ENCODE measurements at places on chromosomes 11 and 22.
A peak's percentile ranks its signal among the peaks of the same experiment; 100 is the strongest.

DNA sequence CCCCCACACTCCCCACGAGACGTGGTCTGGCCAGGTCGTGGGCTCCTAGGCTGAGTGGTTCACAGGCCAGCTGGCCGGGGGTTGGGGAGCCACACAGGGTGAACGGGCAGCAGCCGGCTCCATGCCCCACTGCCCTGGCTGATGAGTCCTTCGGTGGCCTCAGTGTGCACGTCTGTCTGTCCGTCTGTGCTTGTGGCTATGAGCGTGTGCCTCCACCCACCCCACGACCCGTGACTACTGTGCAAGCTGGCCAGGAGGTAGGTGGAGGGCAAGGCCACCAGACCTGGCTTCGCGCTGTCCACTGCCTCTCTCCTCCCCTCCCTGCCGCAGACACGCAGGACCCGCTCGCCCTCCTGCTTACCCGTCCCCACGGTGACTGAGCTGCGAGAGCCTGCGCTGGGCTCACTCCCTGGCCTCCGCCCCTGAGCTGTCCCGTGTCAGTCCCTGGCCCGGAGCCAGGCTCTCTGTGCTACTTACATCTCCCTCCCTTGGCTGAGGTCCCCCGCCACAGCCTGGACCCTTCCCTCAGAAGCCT, 14.1 kb downstream of the CSDC2 start:
- no peak for DNase-seq

- DNase-seq, result no peak
These were observed 18.3 kb downstream of the PRR5L start for GRCh38 chr11:36314434-36314767.

DNA sequence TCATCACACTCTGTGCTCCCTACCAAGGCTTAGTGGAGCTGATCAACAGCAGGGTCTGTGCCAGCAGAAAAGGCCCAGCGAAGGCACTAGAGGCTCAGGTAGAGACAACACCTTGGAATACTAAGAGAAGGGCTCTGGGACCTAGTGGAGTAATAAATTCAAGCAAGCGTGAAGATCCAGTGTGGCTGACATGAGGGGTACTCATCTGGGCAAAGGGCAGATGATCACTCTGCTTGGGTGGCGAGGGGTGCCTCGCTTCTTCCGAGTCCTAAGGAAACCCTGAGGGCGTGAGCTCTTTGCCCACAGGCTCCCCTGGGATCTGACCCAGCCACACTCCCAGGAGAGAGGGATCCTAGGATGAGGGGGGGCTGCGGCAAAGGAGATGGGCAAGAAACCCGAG, 3.5 kb upstream of the TPBGL start:
- no peak for DNase-seq

DNA sequence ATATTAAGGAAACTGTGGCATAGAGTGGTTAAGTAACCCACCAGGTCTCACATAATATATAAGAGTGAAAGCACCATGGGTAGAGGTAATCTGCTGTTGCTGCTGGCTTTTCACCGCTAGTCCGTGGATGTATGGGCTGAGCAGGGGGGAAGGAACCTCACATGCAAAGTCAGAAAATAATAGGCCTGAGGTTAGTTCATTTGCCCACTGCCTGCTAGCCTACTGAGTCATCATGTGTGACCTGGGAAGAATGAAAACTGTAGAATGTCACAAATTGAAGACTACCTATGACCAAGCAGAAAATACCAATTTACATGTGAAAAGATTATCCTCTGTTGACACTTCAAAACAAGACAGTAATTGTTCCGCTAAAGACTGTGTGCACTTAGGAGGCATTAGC, 560.1 kb upstream of the FAT3 start:
- DNase-seq, result no peak

DNA sequence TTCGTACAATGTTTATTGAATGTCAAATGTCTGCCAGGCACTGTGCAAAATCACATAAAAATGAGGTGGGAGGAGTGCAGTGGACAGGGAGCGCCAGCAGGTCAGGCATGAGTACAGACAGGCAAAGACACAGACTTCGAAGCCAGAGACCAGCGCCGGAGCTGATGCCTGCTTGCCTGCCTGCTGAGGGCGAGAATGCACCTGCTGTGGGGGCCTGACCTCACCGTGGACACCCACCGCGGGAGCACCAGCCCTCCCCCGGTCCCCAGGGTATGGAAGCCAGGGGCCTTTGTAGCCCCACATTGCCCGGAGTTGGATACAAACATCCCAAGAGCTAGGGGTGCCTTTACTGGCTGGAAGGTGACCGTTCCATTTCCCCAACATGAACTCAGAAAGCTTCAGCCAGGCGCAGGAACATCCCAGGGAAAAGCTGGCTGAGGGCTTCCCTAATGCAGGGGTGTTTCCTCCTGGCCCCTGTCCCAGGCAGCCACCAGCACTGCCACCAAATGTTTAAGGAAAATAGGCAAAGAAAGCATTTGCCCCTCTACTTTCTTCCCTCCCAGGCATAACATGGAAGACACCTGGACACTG, 17.9 kb downstream of the IFITM10 start:
- no peak for DNase-seq

- no peak for DNase-seq
These were observed 39.4 kb downstream of the GNB1L start for GRCh38 chr22:19815093-19815822.

DNA sequence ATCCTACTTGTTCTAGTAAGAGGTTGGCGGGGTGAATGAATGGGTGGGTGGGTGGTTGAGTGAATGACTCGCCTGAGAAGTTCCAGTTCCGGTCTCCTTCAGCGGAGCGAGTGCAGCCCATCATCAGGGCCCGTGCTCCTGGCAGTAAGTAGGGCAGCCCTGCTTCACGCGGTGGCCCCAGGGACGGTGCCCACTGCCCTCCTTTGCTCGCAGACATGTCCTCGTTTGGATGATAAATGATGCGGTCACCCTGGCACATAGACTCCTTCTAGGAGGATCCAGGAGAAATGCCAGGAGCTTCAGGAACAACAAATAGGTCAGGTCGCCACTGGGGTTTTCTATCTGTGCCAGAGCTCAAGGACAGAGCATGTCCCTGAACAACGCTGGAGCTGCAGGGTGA, 370.8 kb downstream of the CTTN start:
- DNase-seq, result no peak

- no peak for DNase-seq
These were observed 118.2 kb downstream of the FAR1 start for GRCh38 chr11:13786688-13787087.

- DNase-seq, result no peak
These were observed 59.3 kb upstream of the CTTN start for GRCh38 chr11:70339066-70339465.

GRCh38 chr11:127564810-127565209, 564.2 kb upstream of the KIRREL3 start:
- no peak for DNase-seq

GRCh38 chr11:67055812-67056211, 835 bp upstream of the RHOD start:
- DNase-seq, result peak; percentile 85

GRCh38 chr11:64206457-64207255, at the start of gene FERMT3:
Gene FERMT3, plus strand, starts transcription at chr11:64206721. Its CDS starts 644 bp downstream, at chr11:64207365.
- DNase-seq, result no peak

DNA sequence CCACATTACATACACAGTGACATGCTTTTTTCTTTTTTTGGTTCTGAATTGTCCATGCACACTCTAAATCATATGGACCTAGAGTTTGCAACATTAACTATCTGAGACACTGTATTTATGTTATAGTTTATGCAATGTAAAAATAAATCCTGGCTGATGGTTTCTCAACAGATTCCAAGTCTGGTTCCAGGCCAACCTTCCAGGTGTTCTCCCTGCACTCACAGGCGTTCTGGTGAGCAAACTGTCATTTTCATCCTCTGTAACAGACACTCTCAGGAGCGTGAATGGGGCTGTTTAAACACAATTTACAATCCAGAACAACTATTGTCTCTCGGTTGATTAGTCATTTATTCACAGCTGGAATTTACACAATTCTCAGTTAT, 36.5 kb upstream of the ANKK1 start:
- no peak for DNase-seq

- peak; percentile 6 for DNase-seq
These were observed 40.1 kb downstream of the MUC5B start for GRCh38 chr11:1263010-1263409.

DNA sequence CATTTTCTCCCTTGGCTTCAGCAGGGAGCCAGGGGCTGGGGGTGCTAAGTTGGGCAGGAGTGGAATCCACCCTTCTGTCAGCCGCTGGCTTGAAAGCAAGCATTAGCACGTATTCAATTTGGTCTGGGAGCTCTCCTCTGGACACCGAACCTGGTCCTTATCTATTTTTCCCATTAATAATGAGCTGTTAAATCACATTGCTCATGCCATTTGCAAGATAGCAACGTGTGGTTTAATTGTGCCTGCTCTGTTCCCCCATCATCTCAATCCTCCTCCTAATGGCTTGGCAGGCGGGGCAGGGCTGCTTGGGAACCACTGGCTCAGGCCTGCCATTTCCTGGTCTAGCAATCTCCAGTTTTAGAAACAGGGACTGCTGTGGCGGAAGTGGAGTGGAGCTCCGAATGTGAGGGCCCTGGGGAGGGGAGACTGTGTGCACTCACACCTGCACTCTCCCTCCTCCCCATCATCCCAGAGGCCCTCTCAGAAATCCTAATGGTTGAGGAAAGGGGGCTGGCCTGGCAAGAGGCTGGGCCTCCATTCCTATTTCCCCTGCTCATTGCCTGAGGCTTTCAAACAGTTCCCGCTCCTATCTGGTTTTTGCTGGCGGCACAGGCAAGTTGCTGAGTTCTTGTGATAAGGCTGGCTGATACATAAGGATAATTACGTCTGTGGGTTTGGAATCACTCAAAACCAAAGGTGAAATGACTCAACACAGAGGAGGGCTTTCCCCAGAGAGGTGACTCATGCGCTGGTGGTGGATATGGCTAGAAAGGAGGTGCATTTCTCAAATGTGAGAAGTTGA, 201.2 kb upstream of the E2F8 start:
- peak; percentile 96 for DNase-seq

DNA sequence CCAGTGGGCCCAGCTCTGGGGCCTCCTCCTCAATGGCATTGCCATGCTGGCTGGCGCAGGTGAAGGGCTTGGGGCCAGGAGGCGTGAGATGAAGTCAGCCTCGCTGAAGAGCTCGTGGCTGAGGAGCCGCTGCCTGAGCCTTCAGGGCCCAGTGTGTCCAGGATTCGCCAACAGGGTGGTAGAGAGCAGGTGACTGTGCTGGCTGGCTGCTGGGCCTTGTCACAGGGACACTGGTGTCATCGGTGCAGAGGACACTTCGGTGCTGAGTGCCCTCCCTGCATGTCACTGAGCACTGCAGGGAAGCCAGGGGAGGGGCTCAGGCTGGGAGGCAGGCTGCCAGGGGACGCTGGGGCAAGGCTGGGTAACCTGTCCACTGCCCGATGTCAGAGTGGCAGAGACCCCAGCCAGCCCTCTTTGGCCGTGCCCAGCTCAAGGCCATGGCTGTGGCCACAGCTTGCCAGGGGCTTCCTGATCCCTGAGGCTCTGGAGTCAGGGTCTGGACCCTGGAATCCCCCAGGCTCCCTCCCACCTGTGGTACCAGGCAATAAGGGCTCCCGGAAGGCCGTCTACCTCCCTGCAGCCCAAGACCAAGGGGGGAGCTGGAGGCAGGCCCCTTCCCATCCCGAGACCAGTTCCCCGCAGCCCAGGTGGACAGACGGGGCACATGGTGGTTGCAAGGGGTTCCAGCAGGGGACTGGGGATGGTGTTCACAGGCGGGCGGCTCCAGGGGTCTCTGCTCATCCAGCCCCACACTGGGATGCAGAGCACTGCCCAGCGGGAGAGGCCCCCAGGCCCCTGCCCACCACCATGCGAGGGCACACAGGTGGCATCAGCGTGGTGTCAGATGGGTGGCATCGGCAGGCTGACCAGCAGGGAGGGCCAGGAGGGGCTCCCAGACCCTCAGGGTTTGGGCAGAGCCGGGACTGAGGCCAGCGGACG, 63.9 kb downstream of the ARFGAP3 start:
- no peak for DNase-seq

GRCh38 chr11:62689421-62690183, at the start of gene LRRN4CL:
Gene LRRN4CL, minus strand, starts transcription at chr11:62689530. Its CDS starts 1,022 bp downstream, at chr11:62688508.
- peak; percentile 61 for DNase-seq

DNA sequence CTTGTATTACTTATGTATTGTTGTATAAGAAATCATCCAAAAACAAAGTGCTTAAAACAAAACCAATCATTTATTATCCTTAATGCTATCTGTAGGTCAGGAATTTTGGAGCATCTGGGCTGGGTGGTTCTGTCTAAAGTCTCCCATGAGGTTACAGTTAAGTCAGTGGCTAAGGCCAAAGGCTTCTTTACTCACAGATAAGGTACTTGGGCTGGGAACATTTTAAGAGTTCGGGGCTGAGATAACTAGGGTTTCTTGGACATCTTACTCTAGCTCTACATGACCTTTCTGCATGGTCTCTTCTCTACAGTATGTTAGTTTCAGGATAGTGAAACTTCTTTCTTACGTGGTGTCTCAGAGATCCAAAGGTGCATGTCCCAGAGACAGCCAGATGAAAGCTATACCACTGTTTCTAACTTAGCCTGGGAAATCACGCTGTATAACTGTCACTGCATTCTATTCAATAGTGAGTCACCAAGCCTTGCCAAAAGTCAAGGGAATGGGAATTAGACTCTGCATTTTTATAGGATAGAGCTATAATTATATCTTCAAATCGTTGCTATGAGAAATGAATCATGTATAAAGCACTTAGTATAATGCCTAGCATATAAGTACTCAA, 29.6 kb downstream of the SOX6 start:
- DNase-seq, result no peak

- no peak for DNase-seq
These were observed 136.0 kb downstream of the C11orf58 start for GRCh38 chr11:16874275-16874975.

GRCh38 chr11:38143852-38144251, 1545.8 kb upstream of the RAG2 start:
- no peak for DNase-seq

- no peak for DNase-seq
These were observed 20.1 kb upstream of the HIPK3 start for GRCh38 chr11:33237039-33237597.

GRCh38 chr11:94768602-94769541, 716 bp downstream of the AMOTL1 start:
- no peak for DNase-seq

- DNase-seq, result no peak
These were observed 5.3 kb downstream of the RNH1 start for GRCh38 chr11:501683-502287.

DNA sequence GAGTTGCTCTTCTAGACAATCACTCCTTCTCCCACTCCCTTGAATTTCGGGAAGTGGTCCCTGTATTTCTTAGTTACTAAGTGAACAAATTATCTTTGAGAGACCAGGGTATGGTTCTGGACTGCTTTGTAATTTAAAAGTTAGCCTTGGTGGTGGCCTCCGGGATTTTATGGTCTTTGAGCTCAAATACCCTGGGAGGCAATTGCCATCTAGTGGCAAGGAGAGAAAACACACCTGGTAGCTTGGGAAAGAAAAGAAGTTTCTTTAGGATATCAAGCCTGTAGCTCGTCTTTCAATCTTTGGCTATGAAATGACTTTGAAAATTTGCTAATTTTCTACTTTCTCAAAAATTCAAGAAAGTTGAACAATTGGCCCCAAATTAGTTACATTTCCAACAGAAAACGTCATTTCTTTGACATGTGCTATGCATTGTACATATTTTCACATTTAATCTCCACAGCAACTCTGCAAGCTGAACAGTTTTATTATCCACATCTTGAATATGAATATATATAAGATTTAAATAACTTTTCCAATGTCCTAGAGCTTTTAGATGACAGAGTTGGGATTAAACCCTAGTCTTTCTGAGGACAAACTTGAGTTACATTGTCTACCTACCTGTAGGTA, 39.1 kb downstream of the MMP27 start:
- peak; percentile 53 for DNase-seq

All from RWPE1 (cell line).